NCI-H460 (cell line): ENCODE measurements at places on chromosomes 12 and 14. TPM values are rescaled to one million over a fixed set of nuclear protein-coding genes. Genes with fewer than 3 reads are reported as not detected.

The HOXC13 gene
- total RNA-seq, result 4.4 and 4.9 TPM in 2 replicates

The IRAK4 gene
- total RNA-seq, result 8.9 and 9.9 TPM in 2 replicates

The A2M gene
- not detected in 2 replicates for total RNA-seq

The DEPDC4 gene
- total RNA-seq, result 1.7 and 3.3 TPM in 2 replicates

The BDKRB2 gene
- total RNA-seq, result not detected in 2 replicates

The SERPINA3 gene
- not detected in 2 replicates for total RNA-seq

The GALNT9 gene
- total RNA-seq, result not detected in 2 replicates

The DDX47 gene
- total RNA-seq, result 58.5 and 59.7 TPM in 2 replicates

The SLC25A47 gene
- not detected in 2 replicates for total RNA-seq

The HNRNPC gene
- total RNA-seq, result 1,048 and 1,119 TPM in 2 replicates

The PLEKHH1 gene
- total RNA-seq, result 9.3 and 12.5 TPM in 2 replicates

The CISTR gene
- not detected in 2 replicates for total RNA-seq

The PRH2 gene
- total RNA-seq, result not detected in 2 replicates

The TRPV4 gene
- total RNA-seq, result not detected in 2 replicates

The CEBPE gene
- not detected in 2 replicates for total RNA-seq

The FITM1 gene
- 0.45 and 0.84 TPM in 2 replicates for total RNA-seq

The OTUB2 gene
- total RNA-seq, result 0.72 and 0.74 TPM in 2 replicates

The PLEKHG7 gene
- total RNA-seq, result not detected in 2 replicates

The GLIPR1L1 gene
- not detected in 2 replicates for total RNA-seq
